ENCODE measurements at places on chromosomes 4 and X.

GRCh38 chr4:7812231-7812857 is 127.3 kb downstream of the AFAP1 start:
- DNase-seq = no peak

- DNase-seq = no peak
Measured at GRCh38 chr4:107825072-107825824, 516 bp downstream of the SGMS2 start.

- DNase-seq = no peak
Measured at GRCh38 chr4:126701756-126702155, 931.0 kb upstream of the INTU start.

DNA sequence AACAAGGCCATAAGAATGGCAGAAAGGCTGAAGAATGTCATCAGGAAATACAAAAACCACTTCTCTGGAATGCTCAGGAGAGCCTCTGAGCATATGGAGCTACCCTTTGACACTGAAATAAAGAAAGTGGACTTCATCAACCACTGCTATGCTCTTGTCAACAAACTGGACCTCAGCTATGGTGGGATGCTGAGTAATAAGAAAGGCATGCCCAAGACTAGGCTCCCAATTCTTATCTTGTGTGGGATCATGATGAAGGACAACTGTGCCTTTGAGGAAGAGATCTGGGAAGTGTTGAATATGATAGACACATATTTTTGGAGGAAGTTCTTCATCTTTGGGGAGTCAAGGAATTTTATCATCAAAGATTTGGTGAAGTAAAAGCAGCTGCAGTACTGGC is 86.9 kb upstream of the MAGEB16 start:
- no peak for DNase-seq

GRCh38 chr4:54225598-54226403 is 3.3 kb upstream of the PDGFRA start:
- no peak for DNase-seq

- no peak for DNase-seq
Measured at GRCh38 chr4:61149278-61149677, 50.8 kb upstream of the ADGRL3 start.
